ENCODE measurements at places on chromosomes 4 and X. TPM values are rescaled to one million over a fixed set of nuclear protein-coding genes. Genes with fewer than 3 reads are reported as not detected.

DNA sequence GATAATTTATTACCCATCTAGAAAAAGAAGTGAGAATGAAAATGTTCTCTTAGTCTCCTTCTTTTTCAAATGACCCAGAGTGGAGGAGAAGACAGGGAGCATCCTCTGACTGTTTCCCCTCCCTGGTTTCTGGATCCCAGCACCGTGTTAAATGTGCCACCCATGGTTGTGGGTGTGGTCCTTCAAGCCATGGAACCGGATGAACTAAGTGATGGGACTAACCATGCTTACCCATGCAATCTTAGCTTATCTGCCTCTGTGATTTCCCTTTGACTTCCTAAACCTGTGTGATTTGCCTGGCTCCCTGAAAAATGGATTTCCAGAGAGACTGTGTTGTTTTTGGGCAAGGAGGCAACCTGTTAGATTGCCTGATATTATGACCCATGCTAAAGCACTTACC lies 437.1 kb downstream of the MAGEB5 start:
- no peaks in the 10 kb centered on the region for H3K4me1 ChIP-seq
- DNase-seq: no peak
- H3K36me3 ChIP-seq: no peaks in the 10 kb centered on the region
- no peak overlapping the region for H3K4me3 ChIP-seq
- no peak overlapping the region for H3K27ac ChIP-seq
- H3K27me3 ChIP-seq: no peaks in the 10 kb centered on the region

CXorf65 gene
- total RNA-seq: 4.5 TPM

GRCh38 chr4:101307899-101308298 lies 39.4 kb downstream of the PPP3CA start:
- no peaks in the 10 kb centered on the region for H3K27me3 ChIP-seq
- H3K4me3 ChIP-seq: no peak overlapping the region
- no peak for DNase-seq
- no peaks in the 10 kb centered on the region for H3K4me1 ChIP-seq
- no peaks in the 10 kb centered on the region for H3K36me3 ChIP-seq
- H3K27ac ChIP-seq: no peak overlapping the region

ZDHHC9 gene
- 3.5 TPM for total RNA-seq

- H3K4me3 ChIP-seq: peak overlapping the region; percentile 41
- H3K27ac ChIP-seq: peak overlapping the region; percentile 42
- no peaks in the 10 kb centered on the region for H3K36me3 ChIP-seq
- H3K27me3 ChIP-seq: no peaks in the 10 kb centered on the region
- peak; percentile 26 for DNase-seq
Measured at GRCh38 chrX:70454441-70455365, 10.1 kb downstream of the DLG3 start.

DNA sequence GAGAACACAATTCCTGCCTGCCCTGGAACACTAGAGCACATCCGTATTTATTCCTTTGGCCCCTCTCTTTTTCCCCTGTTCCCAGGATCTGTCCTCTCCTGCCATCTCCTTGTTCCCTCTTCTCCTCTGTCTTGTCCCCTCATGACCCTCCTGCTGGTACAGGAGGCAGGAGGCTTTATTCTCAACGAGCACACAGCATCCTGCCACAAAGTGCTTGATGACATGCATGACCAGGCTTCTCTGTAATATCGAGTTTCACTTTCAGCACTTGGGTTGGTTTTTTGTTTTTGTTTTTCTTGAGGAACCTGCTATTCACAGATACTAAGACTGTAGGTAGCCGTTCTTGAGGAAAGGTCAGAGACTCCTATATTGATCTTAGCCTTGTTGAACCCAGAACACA lies 35.3 kb downstream of the NALF2 start:
- H3K36me3 ChIP-seq: no peaks in the 10 kb centered on the region
- H3K27ac ChIP-seq: no peak overlapping the region
- DNase-seq: no peak
- H3K4me3 ChIP-seq: no peak overlapping the region
- no peaks in the 10 kb centered on the region for H3K27me3 ChIP-seq

DNA sequence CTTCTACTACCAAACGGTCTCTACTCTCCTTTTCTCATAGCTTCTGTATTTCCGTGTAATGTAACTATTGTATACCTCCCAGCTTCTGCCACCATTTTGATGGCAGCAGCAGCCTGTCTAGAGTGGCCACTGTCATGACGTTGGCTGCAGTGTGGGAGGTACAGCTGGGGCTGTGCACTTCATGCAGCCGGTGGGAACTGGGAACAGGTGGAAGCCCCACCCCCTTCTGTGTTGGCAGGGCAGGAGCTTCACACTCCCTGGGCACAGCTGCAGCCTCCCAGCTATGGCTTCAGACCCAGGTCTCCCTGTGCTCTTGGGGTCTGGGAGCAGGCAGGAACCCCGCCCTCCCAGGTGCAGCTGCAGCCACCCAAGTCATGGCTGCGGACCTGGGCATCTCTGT lies 49.8 kb upstream of the SEC24B start:
- H3K27me3 ChIP-seq: no peaks in the 10 kb centered on the region
- H3K27ac ChIP-seq: no peak overlapping the region
- no peaks in the 10 kb centered on the region for H3K36me3 ChIP-seq
- H3K4me3 ChIP-seq: no peak overlapping the region
- no peak for DNase-seq

GRCh38 chr4:1488357-1488756 lies 82.1 kb upstream of the NKX1-1 start:
- H3K27me3 ChIP-seq: peaks cover 8% of the 10 kb centered on the region
- DNase-seq: no peak
- H3K4me3 ChIP-seq: no peak overlapping the region

DNA sequence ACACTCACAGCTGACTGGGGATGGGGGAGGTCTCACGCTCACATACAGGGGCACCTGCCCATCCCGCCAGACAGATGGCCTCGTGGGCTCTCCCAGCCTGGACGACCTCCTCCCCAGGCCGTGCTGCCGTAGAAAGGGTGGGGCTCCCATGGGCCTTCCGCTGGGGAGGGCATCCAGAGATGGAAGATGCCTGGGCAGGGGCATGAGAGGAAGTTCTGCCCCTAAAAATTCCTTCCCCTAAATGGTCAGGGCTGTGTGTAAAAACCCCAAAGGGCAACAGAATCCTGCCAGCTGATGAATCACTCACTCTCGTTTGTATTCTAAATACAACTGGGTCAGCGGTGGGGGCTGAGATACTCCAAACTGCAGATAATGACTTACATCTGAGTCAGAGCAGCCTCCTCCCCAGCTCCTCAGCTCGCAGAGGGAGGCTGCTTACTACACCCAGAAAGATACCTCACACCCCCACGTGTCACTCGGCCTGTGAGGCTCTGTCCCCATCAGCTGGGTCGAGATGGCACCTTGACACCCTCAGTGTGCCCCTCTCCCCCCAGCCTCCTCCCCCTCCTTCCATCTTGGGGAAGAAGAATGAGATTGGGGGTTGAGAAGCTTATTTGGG lies 10.1 kb downstream of the WDR1 start:
- no peak overlapping the region for H3K4me3 ChIP-seq
- H3K27ac ChIP-seq: no peak overlapping the region
- peaks cover 69% of the 10 kb centered on the region for H3K36me3 ChIP-seq
- H3K27me3 ChIP-seq: no peaks in the 10 kb centered on the region
- peaks cover 54% of the 10 kb centered on the region for H3K4me1 ChIP-seq
- no peak for DNase-seq

ALPK1 gene
- total RNA-seq: 14.5 TPM

SMR3B gene
- total RNA-seq: not detected

DNA sequence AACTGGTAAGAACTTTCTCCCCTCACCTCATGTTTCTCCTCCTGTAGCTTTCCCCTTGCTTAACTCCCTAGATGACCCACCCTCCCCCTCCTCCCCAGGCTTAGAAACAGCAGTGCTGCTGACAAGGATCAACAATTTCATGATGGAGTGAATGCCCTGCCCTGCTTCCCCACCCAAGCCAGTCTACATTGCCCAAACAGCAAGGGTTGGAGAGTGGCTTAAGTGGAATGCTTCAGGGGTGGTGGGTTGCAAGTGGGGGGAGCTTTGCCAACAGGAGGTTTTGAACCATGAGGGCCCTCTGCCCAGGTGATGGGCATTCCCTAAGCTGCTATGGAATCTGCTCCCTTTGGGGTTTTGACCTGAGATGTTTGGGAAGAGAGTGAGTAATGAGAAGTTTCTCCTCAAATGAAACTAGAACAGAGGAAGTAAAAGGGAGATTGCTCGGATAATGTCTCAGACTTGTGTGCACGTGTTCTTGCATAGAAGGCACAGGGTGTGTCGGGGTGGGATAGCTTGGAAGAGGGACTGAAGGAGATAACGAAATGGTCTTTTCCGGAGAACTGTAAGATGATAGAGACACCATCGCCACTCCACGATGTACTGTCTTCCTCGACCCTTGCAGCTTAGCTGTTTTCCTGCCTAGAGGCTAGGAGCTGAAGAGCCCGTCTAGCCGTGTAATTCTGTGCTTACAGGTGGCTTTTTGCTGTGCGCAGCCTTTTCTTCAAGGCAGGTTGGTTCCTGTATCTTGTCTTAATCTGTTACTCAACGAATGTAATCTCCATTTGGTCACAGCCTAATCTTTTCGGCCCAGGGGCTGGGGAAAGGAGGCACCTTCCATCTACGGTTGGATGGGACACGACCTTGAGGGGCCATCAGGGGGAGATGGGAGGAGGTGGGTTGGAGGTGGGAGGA lies 10.1 kb downstream of the GDPD2 start:
- DNase-seq: no peak
- H3K4me1 ChIP-seq: no peaks in the 10 kb centered on the region
- no peaks in the 10 kb centered on the region for H3K36me3 ChIP-seq
- H3K4me3 ChIP-seq: peak overlapping the region; percentile 58
- peaks cover 41% of the 10 kb centered on the region for H3K27me3 ChIP-seq

PAK3 gene
- total RNA-seq: 1.4 TPM

BCORL1 gene
- total RNA-seq: 1.0 TPM

DNA sequence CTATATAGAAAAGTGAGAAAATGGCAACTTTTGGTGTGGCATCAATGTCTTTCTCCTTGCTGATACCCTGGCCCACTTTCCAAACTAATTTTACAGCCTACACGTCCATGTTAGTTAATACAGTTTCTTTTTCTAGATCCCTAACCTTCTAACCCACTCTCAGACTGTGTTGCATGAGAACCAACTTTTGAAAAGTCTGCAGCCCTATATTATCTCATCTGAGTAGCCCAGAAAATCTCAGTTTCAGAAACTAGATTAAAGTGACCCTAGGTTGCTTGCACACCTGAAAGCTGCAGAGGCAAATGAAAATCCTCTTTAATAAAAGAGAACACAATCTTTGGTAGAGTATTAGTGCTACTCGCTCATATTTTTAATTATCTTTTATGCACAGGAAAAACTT lies 371.6 kb upstream of the EMCN start:
- H3K4me3 ChIP-seq: no peak overlapping the region
- no peaks in the 10 kb centered on the region for H3K4me1 ChIP-seq
- H3K27ac ChIP-seq: no peak overlapping the region
- DNase-seq: no peak

DNA sequence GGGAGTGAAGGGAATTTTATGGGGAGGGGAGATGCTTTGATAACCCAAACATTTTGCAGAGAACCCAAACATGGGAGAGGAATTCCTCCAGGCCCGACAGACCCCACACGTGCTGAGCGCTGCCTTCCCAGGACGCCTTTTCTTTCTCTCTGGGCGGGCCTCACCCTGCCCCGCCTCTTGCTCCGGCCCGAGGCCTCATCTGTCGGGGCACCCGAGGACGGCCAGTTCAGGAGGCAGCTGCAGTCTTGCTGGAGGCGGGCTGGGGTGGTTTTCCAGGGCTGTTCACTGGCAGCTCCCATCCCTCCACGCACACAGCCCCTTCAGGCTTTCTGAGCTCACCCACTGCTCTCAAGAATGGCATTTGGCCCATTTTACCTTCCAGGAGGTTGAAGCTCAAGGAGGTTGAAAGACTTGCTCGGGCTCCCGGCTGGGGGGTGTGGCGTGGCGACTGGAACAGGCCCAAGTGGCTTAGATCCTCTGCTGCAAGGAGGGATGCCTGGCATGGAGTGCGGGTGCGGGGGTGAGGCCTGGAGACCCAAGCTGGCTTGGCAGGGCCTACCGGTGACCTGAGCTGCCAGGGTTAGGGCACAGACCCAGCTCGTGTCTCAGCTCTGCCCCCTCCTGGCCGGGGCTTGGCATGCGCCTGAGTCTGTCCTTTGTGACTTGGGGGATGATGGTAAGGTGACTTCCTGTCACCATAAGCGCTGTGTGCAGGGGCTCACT lies 99.2 kb downstream of the PSAPL1 start:
- H3K4me3 ChIP-seq: no peak overlapping the region
- DNase-seq: no peak
- peak overlapping the region; percentile 38 for H3K27ac ChIP-seq

DNA sequence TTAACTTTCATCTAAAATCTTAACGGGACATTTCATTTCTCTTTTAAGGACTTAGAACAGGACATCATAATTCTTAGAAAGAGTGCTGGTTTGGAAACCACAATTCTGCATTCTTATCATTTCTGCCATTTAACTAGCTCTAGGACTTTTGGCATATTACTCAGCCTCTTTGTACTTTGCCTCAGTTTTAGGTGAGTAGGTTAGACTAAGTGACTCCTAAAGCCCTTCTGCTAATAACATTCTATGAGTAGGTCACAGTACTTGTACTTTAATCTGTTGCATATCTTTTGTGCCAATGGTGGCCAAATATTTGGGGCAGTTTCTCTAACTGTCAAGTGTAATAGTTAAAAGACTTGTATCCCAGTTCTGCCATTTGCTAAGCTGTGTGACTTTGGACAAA lies 115.4 kb upstream of the NUDT6 start:
- no peak for DNase-seq
- H3K27ac ChIP-seq: no peak overlapping the region
- H3K4me3 ChIP-seq: no peak overlapping the region

CDKL2 gene
- total RNA-seq: 0.14 TPM

MSX1 gene
- 0.57 TPM for total RNA-seq

BST1 gene
- 4.1 TPM for total RNA-seq

GPRASP2 gene
- total RNA-seq: 9.6 TPM

DNA sequence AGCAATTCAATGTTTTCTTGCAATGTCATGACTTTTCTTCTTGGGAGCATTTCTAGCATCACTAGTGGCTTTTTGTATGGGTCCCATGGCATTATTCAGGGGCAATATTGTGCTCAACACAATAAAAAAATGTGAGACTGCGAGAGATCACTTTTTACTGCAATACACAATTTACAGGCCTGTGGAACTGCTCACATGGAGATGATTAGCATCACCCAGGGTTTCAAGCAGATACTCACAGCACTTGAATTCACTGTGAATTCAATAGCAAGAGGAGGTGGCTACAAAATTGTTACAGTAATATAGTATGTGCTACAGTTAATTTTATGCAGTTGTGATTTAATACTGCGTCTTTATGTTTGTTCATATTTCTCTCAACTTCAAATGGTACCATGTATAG lies 50.4 kb downstream of the TBC1D19 start:
- no peak overlapping the region for H3K4me3 ChIP-seq
- no peaks in the 10 kb centered on the region for H3K27me3 ChIP-seq
- no peak for DNase-seq
- H3K27ac ChIP-seq: no peak overlapping the region
- H3K4me1 ChIP-seq: no peaks in the 10 kb centered on the region
- H3K36me3 ChIP-seq: peaks cover 27% of the 10 kb centered on the region

FAM184B gene
- 0.05 TPM for total RNA-seq

GAGE13 gene
- total RNA-seq: not detected

GRCh38 chrX:37641859-37642258 lies 43.7 kb upstream of the XK start:
- no peak overlapping the region for H3K27ac ChIP-seq
- no peaks in the 10 kb centered on the region for H3K36me3 ChIP-seq
- H3K27me3 ChIP-seq: no peaks in the 10 kb centered on the region
- no peak overlapping the region for H3K4me3 ChIP-seq
- H3K4me1 ChIP-seq: no peaks in the 10 kb centered on the region
- no peak for DNase-seq

GRCh38 chr4:7767526-7767925 lies 172.1 kb downstream of the AFAP1 start:
- DNase-seq: no peak
- no peak overlapping the region for H3K4me3 ChIP-seq
- no peak overlapping the region for H3K27ac ChIP-seq
- no peaks in the 10 kb centered on the region for H3K36me3 ChIP-seq

KLHL13 gene
- 4.9 TPM for total RNA-seq
